ENCODE measurements at places on chromosomes 4 and X. TPM values are rescaled to one million over a fixed set of nuclear protein-coding genes. Genes with fewer than 3 reads are reported as not detected.

Gene CXXC4
- 3.1 TPM for total RNA-seq

Gene MAGEB17
- total RNA-seq = not detected

Gene UGT8
- total RNA-seq = not detected

Gene ADGRG4
- not detected for total RNA-seq

Gene HPSE
- 3.4 TPM for total RNA-seq

Gene S100P
- not detected for total RNA-seq

Gene STOX2
- 18.5 TPM for total RNA-seq

Gene VGLL1
- total RNA-seq = not detected

DNA sequence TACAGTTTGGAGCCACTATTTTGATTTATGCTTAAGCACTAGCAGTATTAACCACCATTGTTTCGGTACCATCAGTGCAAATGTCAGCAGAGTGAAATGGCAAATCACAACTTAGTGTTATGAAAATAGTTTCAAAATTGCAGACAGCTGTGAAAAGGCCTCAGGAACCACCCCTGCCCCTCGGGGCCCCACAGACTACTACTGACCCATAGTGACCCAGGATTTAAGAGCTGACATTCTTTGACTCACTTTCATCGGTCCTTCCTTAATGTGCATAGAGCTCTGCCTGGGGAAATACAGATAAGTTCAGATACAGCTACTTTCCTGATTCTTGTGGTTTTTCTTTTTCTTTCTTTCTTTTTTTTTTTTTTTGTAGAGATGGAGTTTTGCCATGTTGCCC is 3.3 kb upstream of the BBS7 start:
- H3K4me3 ChIP-seq = no peak overlapping the region
- peaks cover 13% of the 10 kb centered on the region for H3K4me1 ChIP-seq
- H3K27ac ChIP-seq = no peak overlapping the region
- H3K27me3 ChIP-seq = no peaks in the 10 kb centered on the region
- no peaks in the 10 kb centered on the region for H3K36me3 ChIP-seq

DNA sequence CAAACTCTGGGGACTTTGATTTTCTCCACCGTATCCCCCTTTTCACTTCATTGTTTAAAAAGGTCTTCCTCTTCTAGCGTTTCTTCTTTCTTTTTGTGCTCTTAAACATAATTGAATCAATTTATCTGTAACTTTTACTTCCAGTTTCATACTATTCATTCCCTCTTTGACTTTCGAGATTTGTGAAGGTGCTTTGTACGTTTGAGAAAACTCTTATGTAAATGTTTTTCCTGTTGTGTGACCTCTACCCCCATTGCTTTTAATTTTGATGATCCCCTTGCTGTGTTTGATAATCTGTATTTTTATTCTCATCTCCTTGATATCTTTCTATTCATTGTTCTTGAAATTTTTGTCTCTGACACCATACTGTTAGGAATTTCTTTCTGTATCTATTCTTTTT is 4.8 kb downstream of the USP38 start:
- H3K36me3 ChIP-seq = peaks cover 17% of the 10 kb centered on the region
- H3K4me3 ChIP-seq = no peak overlapping the region
- H3K27ac ChIP-seq = no peak overlapping the region
- no peak for DNase-seq
- H3K4me1 ChIP-seq = peaks cover 44% of the 10 kb centered on the region
- no peaks in the 10 kb centered on the region for H3K27me3 ChIP-seq

- no peak overlapping the region for H3K4me3 ChIP-seq
- no peaks in the 10 kb centered on the region for H3K4me1 ChIP-seq
- no peak for DNase-seq
- no peaks in the 10 kb centered on the region for H3K27me3 ChIP-seq
- H3K27ac ChIP-seq = no peak overlapping the region
- H3K36me3 ChIP-seq = no peaks in the 10 kb centered on the region
These were observed 109.3 kb upstream of the KLHL13 start for GRCh38 chrX:118225711-118226428.

DNA sequence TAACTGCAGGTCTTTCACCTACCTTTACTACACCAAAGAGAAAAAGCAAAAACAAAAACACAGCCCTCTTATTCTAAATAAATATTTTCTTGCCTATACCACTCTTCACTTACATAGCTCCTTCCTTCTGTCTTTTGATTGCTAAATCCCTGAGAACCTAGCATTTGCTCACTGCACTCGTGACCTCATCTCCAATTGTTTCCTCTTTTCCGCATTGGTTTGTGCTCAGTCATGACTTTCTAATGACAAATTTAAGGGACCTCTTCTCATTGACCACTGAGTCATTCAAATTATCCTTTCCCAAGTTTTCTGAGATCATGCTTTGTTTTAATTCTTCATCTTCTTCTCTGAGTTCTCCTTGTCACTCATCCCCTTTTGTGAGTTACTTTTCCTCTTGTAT is 1697.1 kb downstream of the STIM2 start:
- H3K27me3 ChIP-seq = no peaks in the 10 kb centered on the region
- H3K27ac ChIP-seq = no peak overlapping the region
- no peaks in the 10 kb centered on the region for H3K36me3 ChIP-seq
- H3K4me1 ChIP-seq = no peaks in the 10 kb centered on the region
- no peak for DNase-seq
- H3K4me3 ChIP-seq = no peak overlapping the region

DNA sequence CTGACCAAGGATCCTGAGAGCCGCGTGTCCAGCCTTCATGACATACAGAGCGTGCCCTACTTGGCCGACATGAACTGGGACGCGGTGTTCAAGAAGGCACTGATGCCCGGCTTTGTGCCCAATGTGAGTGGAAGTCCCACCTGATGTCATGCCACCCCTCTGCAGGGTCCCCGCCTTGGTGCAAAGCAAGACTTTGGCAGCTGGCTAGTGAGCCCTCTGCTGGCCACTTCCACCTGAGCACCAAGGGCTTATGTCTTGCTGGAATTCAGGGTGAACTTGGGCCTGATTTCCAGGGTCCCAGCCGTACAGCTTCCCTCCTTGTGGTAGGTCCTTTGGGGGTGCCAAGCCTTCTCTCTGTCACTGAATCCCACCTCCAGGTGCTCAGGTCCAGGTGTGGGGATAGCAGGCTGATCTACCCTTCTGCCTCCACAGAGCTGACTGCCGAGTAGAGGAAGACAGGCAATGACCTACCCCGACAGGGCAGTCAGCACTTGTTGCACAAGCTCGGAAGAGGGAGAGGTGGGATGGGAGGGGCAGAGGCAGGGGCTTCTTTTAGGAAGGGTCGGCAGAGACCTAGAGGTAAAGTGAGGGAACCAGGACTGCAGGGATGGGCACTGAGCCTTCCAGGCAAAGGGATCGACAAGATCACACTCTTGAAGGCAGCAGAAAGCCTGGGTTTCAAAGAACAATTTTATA is 248.1 kb downstream of the EVC2 start:
- no peak overlapping the region for H3K27ac ChIP-seq
- no peak for DNase-seq
- H3K4me1 ChIP-seq = no peaks in the 10 kb centered on the region
- no peaks in the 10 kb centered on the region for H3K36me3 ChIP-seq

GRCh38 chr4:42159271-42160001 is 7.0 kb upstream of the BEND4 start:
- no peak for DNase-seq
- H3K27me3 ChIP-seq = no peaks in the 10 kb centered on the region
- no peak overlapping the region for H3K27ac ChIP-seq
- no peaks in the 10 kb centered on the region for H3K4me1 ChIP-seq
- no peaks in the 10 kb centered on the region for H3K36me3 ChIP-seq

- H3K4me3 ChIP-seq = no peak overlapping the region
- DNase-seq = no peak
- H3K36me3 ChIP-seq = no peaks in the 10 kb centered on the region
- no peak overlapping the region for H3K27ac ChIP-seq
- no peaks in the 10 kb centered on the region for H3K27me3 ChIP-seq
These were observed 89.5 kb downstream of the TASL start for GRCh38 chrX:30488092-30488491.

DNA sequence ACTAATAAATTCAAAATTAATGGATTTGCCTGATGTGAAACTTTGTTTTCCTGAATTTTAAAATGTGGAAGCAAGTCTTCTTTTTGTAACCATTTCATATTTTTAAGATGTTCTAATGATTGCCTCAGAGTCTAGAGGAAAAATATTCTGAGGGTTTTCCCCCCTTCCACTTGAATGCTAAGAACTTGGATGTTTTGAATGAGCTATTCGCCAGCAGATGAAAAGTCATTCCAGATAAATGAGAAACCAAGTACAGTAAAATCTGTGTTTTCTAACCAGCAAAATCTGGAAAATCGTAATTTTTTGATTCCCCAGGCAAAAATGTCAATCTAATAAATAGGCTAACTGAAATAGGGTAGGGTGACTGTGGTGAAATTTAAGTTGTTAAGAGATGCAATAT is 45.6 kb downstream of the SLIT2 start:
- no peak for DNase-seq
- H3K4me1 ChIP-seq = no peaks in the 10 kb centered on the region
- H3K27me3 ChIP-seq = no peaks in the 10 kb centered on the region

DNA sequence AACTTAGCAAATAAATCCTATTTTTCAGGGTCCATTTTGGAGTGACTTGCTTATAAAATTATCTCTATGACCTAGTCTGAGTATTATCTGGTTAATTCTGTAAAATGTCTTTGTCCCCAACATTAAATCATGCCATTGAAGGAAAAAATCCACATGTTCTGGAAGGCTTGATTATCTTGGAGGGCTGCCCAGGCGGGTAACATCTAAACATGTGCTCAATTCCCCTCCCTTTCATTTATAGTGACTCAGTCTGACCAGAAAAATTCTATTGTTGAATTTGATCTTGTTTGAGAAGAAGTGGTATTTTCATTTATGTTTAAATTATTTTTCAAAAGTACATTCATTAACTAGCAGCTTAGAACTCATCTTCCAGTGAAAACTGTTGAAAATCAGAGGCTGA is 55.4 kb upstream of the SLC10A7 start:
- H3K36me3 ChIP-seq = no peaks in the 10 kb centered on the region
- H3K4me1 ChIP-seq = no peaks in the 10 kb centered on the region
- DNase-seq = no peak
- H3K27ac ChIP-seq = no peak overlapping the region
- H3K27me3 ChIP-seq = no peaks in the 10 kb centered on the region

DNA sequence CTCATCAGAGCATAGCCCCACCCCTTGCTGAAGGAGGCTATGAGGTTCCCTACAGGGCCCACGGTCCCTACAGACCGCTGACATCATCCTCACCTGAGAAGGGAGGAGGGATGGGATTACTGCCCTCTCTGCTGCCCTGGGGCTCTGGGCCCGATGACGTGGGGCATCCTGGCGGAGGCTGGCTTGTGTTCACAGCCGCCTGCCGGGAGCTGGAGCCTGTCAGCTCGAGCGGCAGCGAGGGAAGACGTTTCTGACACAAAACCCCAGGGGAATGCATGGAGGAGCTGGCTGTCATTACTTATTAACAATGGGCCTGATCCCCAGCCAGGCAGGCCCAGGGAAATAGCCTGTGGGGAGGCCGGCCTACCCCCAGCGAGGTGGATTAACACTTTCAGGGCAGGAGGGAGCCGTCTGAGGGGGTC is 106.6 kb upstream of the ATP6AP2 start:
- no peaks in the 10 kb centered on the region for H3K27me3 ChIP-seq
- no peak overlapping the region for H3K4me3 ChIP-seq
- H3K27ac ChIP-seq = no peak overlapping the region
- H3K36me3 ChIP-seq = no peaks in the 10 kb centered on the region
- DNase-seq = no peak
- H3K4me1 ChIP-seq = no peaks in the 10 kb centered on the region

GRCh38 chr4:112002248-112002661 is 143.0 kb upstream of the FAM241A start:
- H3K36me3 ChIP-seq = no peaks in the 10 kb centered on the region
- H3K4me1 ChIP-seq = no peaks in the 10 kb centered on the region
- no peaks in the 10 kb centered on the region for H3K27me3 ChIP-seq
- no peak overlapping the region for H3K27ac ChIP-seq
- H3K4me3 ChIP-seq = no peak overlapping the region

- no peak overlapping the region for H3K4me3 ChIP-seq
- peak overlapping the region; percentile 33 for H3K27ac ChIP-seq
- DNase-seq = no peak
- H3K4me1 ChIP-seq = peaks cover 32% of the 10 kb centered on the region
- H3K36me3 ChIP-seq = peaks cover 8% of the 10 kb centered on the region
These were observed 53.0 kb downstream of the SEPTIN11 start for GRCh38 chr4:77002321-77003107.

All from right atrium auricular region (tissue), 2 donors.